ENCODE measurements at places on chromosomes 2 and 18.

DNA sequence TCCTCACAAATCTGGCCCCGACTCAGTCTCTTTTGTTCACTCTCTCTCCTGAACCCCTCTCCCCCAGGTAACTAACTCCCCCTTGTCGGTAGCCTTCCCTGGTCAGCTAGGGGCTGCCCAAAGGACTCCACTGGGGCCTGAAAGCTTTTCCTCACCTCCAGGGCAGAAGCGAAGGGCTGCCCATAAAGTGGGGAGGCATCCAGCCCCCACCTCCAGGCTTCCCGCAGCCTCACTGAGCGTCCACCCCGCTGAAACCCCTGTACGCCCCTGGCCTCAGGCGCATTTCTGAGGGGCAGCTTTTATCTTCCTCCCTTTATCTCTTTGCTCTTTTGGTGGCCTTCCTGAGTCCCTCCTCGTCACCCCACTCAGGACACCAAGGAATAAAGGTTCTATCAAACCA is 249.3 kb downstream of the CYP26B1 start:
- no peak for DNase-seq

DNA sequence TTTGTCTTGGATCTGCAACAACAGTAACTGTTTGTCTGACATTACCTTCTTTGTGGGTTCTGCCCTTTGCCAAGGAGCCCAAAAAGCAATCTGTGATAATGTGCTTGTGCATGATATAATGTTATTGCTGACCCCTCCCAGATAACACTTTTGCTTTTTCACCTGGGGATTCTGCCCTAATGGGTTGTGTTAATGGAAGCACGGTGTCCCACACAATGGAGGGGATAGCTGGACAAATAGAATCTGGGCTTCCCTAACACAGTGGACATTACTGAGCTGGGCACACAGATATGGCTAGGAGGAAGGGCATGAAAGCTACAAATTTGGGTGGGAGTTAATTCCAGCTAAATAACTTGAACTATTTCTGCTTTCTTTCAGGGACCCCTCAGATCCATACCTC is 20.6 kb downstream of the PLB1 start:
- DNase-seq: no peak

DNA sequence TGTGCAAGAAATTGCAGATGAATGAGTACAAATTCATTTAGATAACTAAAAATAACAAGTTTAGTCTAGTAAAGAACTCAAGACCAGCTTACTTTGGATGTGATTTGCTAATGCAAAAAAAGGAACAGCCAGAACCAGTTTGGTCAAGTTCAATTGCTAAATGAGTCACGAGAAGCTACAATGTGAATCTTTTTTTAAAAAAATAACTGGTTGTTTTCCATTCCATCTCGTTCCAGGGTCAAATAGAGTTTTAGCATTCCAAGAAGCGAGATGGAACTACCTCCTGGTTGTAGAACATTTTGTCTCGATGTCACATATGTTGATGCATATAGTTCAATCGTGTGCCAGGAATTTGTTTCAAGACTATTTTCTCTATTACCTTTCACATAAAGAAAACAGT is 65.0 kb upstream of the IKZF2 start:
- no peak for DNase-seq

GRCh38 chr2:78993518-78994148 is 31.9 kb upstream of the REG3G start:
- no peak for DNase-seq

GRCh38 chr2:157061799-157062198 is 195.7 kb upstream of the GALNT5 start:
- DNase-seq: no peak

DNA sequence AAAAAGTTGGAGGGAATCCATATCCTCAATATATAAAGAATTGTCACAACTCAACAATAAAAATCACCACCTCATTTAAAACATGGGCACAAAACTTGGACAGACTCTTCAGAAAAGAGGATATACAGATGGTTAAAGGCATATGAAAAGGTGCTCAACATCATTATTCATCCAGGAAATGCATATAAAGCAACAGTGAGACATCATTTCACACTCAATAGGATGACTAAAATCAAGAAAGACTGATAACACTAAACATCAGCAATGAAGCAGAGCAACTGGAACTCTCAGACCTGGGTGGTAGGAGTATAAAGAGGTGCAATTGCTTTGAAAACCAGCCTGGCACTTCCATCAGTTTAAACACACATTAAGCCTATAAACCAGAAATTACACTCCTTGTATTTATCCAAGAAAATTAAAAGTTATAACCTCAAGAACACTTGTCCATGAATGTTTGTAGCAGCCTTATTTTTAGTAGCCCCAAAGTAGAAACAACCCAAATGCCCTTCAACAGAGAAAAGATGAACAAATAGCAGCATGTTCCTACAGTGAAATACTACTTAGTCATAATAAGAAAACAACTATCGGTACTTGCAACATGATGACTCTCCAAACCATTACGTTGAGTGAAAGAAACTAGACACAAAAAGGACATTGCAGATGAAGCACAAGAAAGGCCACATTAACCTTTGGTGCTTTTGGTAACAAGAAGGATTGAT is 79.1 kb upstream of the TANC1 start:
- DNase-seq: no peak

- no peak for DNase-seq
Measured at GRCh38 chr2:28766070-28766469, 14.4 kb downstream of the PPP1CB start.

GRCh38 chr2:107697385-107697784 is 129.3 kb upstream of the RGPD4 start:
- DNase-seq: no peak

DNA sequence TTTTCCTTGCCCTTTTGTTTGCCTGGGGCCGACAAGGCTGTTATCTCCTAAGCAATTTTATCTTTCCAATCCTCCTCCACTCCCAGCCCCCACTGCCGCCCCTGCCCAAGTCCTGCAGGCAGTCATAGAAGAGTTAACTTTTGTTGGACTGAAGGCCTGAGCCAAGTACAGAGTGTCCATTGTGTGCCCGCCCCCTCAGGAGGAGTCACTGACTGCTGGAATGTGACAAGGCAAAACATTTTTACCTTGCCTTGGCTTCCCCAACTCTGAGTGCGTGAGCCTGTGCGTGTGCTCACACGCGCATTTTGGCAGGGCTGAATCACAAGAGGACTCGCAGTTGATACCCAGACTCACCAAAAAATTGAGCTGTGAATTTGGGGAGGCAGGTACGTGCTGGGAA is 16.2 kb downstream of the SETBP1 start:
- DNase-seq: no peak

GRCh38 chr2:152566728-152567069 is 150.6 kb downstream of the PRPF40A start:
- DNase-seq: peak; percentile 14

Measured in HL-60 (cell line).